ENCODE measurements at places on chromosomes 5 and 9.

- DNase-seq, result no peak
Observed at GRCh38 chr9:74499111-74499601, 2.0 kb downstream of the RORB start.

GRCh38 chr9:109806506-109807115, 26.6 kb downstream of the PALM2AKAP2 start:
- no peak for DNase-seq

GRCh38 chr9:108603141-108603540, 252.6 kb downstream of the ACTL7B start:
- DNase-seq, result peak; percentile 19

DNA sequence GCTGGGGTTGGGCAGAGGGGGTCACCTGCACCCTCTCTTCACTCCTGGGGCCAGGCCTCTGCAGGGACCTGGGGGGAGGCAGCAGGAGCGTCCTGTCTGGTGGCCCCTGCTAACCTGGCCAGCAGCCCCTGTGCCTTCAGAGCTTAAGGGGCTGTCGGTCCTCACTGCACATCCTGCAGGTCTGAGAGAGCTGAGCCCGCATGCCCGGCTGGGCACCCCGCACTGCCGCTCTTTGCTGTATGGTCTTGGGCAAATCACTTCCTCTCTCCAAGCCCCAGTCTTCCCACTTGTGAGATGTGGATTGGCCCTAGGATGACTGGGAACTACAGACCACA, 7.9 kb downstream of the FLT4 start:
- no peak for DNase-seq

DNA sequence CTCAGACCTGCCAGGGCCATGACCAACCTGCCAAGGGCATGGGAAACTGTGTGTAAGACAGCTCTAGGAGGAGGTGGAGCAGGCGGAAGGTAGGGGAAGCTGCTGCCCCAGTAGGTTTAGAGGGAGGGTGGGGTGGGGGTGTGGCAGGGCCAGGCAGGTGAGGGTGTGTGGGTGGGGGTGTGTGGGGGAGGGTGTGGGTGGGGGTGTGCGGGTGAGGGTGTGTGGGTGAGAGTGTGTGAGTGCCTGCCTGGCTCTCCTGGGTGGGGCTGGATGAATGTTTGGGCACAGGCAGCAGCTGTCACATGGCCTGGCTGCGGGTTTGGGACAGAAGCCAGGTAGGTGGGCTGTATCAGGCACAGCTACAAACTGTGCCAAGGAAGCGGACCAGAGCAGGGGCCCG, 8.8 kb upstream of the N4BP3 start:
- DNase-seq, result no peak

DNA sequence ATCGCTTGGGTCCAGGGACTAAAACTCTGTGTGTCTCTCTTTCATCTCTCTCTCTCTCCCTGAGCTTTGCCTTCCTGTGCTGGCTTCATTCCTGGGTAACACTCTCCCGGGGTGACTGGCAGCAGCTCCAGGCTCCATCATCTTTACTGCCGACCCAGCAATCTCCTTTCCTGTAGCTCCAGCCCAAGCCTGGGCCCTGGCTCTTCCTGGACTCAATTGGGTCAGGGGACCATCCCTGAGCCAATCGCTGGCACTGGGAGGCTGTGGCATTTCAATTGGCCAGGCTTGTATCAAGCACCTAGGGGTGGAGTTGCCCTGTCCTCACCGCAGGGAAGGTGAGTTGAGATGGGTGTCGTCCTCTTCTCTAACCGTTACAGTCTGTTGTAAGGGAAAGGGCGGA, 31.9 kb downstream of the FAM240B start:
- DNase-seq, result no peak

- DNase-seq, result no peak
Observed at GRCh38 chr5:116472274-116472673, 102.3 kb downstream of the SEMA6A start.

GRCh38 chr5:65423623-65424022, 58.1 kb downstream of the ADAMTS6 start:
- no peak for DNase-seq

GRCh38 chr5:56588636-56589480, 226.5 kb upstream of the MAP3K1 start:
- no peak for DNase-seq

GRCh38 chr5:34789021-34789531, 49.9 kb upstream of the TTC23L start:
- DNase-seq, result no peak

Data from NCI-H1105 (cell line).